PC-9 (cell line): ENCODE measurements at places on chromosomes 2 and 18. TPM values are rescaled to one million over a fixed set of nuclear protein-coding genes. Genes with fewer than 3 reads are reported as not detected.

- no peak for DNase-seq
Measured at GRCh38 chr2:219499058-219499307, 292 bp downstream of the GMPPA start.

DNA sequence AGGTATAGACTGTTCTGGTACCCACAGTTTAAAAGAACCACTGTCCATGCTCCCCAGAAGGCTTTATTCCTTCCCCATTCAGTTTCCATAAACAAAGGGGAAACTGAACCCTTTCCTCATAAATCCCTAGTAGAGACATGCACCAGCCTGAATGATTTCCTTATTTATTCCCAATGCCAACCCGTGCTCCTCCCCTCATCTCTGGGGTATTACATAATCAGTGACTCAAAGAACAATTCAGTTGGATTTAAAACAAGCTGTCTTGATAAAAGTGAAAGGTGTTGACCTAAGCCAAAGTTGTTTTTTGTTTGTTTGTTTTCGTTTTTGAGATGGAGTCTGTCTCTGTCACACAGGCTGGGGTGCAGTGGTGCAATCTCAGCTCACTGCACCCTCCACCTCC, 418.5 kb upstream of the CNTNAP5 start:
- DNase-seq = no peak

DNA sequence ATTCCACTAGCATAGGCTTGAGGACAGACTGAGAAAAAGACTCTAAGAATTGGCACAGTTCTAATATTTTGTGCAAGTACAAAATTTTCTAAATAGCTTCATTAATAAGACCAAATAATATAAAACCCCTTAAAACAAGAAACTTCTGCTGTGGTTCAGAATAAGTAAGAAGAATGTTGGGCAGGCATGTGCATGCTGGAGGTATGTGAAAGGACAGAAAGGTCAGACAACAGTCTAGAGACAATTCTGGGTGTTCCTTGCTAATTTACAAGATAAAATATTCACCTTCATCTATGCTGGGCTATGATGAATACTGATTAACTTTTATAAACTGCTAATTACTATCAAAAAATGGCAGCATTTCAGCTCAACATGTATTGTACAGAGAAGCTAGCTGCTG, 14.9 kb downstream of the CEBPZOS start:
- DNase-seq = no peak

The HSBP1L1 gene
- 32.6 and 41.5 TPM in 2 replicates for total RNA-seq

The CNGA3 gene
- not detected in 2 replicates for total RNA-seq

DNA sequence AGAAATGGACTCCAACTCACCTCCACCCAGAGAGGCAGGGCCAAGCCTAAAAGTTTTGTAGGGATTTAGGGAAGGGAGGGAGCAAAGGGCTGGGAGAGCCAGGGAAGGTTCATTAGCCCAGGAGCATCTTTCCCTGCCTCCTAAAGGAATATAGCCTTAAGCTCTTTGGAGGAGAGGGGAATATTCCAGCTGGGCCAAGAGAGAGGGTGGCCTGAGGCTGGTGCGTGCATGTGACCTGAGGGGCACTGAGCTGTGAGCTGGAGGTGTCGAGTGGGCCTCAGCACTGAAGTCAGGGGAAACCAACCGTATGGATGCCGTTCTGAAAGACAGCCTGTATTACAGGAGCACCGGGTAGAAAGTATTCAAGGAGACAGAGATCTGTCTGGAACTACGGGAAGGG, 112.6 kb downstream of the KLHL29 start:
- no peak for DNase-seq

DNA sequence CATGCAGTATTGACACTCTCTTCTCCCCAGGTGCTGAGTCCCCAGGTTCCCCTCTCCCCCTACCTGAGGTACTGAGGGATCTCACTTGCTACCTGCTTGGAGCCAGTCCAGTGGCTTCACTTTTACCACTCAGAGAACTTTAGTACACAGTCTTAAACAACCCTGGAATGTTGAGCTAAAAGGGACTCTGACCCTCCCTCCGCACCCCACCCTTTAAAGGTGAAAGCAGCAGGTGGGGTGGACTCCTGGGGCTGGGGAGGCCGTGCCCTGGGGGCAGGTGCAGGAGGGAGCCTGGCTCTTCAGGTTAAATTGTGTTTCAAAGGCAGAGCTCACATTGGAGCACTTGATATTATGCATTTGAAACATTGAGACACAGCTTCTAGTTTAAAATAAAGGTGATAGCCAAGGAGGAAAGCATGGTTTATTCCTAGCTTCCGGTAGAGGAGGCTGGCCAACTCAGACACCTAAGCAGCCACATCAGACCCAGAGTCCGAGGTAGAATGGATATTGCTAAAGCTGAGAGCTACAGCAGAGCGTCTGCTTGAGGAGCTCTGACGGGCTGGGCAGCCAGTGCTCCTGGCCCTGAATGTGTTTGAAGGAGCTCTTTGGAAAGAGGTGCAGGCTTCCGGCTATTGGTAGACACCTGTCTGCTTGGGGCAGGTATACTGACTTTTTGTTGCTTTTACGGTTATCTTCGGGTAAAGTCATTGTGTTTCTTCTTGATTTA, 196.4 kb downstream of the AGAP1 start:
- DNase-seq = no peak

- DNase-seq = no peak
Measured at GRCh38 chr18:23056315-23056714, 79.0 kb upstream of the CABLES1 start.

The MYL1 gene
- total RNA-seq = not detected in 2 replicates

DNA sequence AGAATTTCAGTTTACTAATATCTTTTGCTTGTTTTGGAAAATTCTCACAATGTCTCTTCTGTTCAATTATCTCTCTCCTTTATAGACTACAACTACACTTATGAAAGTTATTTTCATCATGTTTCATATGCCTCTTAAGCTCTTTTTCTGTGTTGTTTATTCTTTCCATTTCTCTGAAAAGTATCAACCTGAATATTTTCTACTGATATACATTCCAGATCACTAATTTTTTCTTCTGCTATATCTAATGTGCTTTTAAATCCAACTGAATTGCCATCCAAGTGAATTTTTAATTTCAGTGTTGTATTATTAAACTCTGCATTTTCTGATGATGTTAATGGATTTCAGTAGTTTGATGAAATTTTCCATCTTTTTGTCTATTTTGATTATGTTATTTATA, 301.3 kb downstream of the HRH4 start:
- DNase-seq = no peak

The PRKCE gene
- total RNA-seq = 21.7 and 24.0 TPM in 2 replicates

DNA sequence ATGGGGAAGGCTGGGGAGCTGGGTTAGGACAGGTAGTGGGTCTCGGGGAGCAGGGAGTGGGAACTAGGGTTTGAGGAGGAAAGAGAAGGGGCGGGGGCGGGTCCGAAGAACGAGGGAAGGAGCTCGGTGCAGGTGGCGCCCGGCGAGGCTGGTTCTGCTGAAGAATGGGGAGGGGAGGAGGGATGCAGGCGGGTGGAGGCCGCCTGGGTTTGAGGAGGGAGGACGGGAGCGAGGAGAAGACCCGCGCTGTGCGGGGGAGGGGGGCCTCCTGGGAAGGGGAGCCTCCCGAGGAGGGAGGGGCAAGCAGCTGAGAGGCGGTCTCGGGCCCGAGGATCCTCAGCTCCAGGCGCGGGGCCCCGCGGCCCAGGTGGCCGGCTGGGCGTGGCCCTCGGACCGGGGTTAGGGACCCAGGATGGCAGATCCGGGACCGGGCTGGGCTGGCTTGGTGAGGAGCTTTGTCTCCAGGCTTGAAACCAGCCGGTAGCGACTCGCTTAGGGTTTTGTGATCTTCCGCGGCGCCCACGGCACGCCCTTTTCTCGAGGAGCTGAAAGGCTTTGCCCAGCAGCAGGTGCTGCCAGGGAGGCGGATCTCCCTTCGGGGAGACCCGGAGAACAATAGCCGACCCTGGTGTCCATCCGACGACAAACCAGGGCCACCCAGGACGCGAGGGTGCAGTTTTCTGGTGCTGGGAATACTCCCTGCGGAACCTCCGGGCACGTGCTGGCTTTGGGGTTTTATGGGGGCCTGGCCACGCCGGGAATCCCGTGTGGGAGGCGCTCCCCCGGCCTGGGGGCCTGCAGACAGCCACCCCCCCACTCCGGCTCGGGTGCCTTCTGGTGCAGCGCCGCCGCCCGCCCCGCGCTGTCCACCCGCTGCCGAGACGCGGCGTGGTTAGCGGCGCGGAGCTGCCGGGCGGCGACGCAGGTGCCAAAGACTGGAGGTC, 1.4 kb downstream of the DPYSL5 start:
- DNase-seq = no peak

GRCh38 chr2:102780467-102780866, 18.6 kb downstream of the TMEM182 start:
- no peak for DNase-seq

The MYOM1 gene
- 0.88 and 1.3 TPM in 2 replicates for total RNA-seq

GRCh38 chr18:35334821-35335220, 9.4 kb downstream of the ZNF24 start:
- DNase-seq = no peak

The FEV gene
- total RNA-seq = not detected in 2 replicates

DNA sequence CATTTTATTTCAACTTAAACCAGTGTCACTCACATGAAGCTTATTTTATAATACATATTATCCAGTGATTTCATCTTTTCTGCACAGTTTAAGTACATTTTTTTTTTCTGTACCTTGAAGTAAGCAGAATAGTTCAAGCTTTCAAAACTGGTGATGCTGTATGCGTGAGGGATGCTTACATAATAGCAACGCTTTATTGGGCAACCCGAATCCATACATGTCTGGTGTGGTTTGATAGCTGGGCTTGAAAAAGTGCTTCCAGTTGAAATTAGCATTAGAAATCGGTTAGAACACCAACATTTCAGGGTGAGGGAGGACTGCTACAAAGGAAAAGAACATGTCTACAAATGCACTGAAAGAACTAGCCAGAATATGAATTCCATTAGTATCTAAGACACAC, 117.4 kb downstream of the MBP start:
- no peak for DNase-seq

The ACVR2A gene
- total RNA-seq = 10.2 and 10.3 TPM in 2 replicates

- DNase-seq = no peak
Measured at GRCh38 chr2:190043441-190043840, 19.1 kb downstream of the MSTN start.

DNA sequence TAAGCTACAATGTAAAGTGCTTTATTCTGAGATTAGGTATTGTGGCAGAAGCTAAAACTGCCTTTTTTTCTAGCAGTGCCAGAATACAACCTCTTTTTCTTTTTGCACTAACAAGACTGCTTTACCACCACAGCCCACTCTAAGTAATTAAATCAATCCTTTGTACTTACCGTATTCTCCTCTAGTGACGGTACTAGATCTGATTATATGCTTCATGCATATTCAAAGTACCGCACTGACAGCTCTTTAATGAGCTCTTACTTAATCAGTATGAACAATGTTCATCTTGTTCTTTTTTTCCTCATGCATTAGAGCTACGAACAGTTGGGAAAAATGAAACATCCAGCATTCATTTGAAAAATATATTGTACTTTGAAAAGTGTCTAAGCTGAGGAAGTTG, 16.1 kb upstream of the OTX1 start:
- DNase-seq = no peak

GRCh38 chr2:176745543-176746200, 466.9 kb upstream of the HNRNPA3 start:
- DNase-seq = no peak

DNA sequence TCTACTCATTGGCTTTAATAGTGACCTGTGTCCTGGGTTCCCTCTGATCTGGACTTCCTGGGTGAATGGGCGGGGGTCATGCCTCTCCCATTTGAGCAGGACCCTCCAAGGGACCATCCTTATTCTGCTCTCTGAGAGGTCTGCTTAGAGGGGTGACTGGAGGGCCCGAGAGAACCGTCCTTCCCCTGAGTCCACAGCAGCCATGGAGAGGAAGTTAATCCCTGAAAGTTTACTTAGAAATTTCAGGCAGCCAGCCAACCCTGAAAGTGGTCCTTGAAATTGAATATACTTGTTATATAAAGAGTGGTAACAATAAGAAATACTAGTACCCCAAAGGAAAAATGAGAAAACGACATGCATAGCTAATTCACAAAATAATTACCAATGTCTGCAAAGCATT, 226.1 kb downstream of the DYSF start:
- DNase-seq = no peak

DNA sequence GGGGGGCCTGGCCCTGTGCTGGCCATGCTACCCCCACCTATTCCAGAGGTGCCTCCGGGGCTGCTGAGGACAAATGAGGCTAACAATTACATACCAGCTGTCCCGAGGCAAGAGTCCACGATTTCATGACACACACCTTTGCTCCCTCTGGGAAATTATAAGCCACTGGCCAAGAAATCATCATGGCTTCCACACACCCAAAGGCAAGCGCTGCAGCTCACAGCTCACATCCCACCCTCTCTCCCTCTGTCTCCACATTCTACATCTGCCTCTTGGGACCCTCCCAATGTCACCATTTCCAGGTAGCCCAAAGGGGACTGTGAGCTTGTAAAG, 134.4 kb downstream of the HDAC4 start:
- DNase-seq = no peak

- DNase-seq = no peak
Measured at GRCh38 chr2:152349416-152349815, 14.4 kb downstream of the FMNL2 start.

The ADCYAP1 gene
- not detected in 2 replicates for total RNA-seq

The ABHD1 gene
- total RNA-seq = not detected in 2 replicates

The ABCG8 gene
- total RNA-seq = not detected in 2 replicates

DNA sequence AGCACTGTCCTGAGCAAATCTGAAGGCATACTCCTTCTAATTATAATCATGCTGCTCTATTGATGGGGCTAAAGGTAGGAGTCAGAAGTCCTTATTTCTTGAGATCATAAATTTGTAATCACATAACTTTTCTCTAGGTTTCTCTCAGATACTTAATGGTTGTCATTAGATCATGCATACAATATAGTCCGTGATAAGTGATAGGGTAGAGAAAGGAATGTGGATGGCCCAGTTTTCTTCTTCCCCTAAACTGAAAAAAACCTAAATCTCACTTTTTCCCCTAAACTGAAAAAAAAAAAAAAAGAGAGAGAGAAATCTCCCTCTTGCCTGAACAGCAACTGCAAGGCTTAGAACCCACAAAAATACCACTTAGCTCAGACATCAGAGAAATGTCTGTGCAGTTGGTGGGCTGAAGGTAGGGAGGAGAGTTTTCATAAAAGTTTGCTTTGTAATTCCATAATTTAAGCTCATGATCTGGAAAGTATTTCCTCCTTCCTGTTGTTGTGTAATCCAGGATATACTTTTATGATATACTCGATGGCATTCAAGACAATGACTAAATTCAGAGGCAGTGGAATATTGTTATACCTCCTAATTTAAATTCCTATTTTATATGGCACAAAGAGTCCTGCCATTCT, 79.3 kb upstream of the ITPRID2 start:
- DNase-seq = peak; percentile 18
